ENCODE measurements at places on chromosomes 4 and X.

GRCh38 chrX:134010690-134011089 lies 25.3 kb upstream of the GPC3 start:
- DNase-seq, result no peak

GRCh38 chr4:137967480-137968190 lies 274.5 kb downstream of the SLC7A11 start:
- no peak for DNase-seq

DNA sequence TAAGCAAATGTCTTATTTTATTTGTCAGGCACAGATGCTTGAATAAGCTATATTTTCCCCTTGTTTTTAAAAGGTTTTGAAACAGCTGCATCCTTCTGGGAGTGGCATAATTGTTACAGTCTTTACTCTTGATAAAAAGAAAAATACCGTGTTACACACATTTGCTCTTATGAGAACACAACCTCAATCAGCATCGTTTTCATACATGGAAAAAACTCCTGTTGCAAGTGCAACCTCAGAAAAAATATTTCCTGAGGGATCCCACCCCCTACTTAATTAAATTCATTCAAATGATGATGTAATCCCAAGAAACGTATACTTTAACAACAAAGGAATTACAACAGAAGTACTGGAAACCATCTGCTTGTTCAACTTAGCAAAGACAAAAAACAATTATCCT lies 58.6 kb downstream of the SMAD1 start:
- DNase-seq, result no peak

DNA sequence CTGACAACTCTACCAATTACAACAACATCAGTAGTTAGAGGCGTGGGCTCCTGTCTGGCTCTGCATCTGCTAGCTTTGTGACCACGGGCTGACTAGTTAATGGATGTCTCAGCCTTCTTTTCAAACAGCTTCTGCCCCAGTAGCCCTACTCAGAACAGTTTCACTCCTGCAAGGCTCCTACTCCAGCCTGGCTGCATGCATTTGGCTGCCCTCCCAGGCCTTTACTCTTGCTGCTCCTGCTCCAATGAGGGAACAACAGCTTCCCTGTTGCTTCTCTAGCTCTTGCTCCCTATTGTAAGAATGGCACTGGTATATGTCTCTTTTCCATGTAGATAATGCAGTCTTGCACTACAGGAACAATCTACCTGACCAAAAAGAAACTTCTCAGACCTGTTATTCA lies 93.3 kb downstream of the TTC29 start:
- no peak for DNase-seq

All from GM10248 (cell line).